Dorsolateral prefrontal cortex (tissue), 122 donors: ENCODE measurements at places on chromosomes 7 and 10. TPM values are rescaled to one million over a fixed set of nuclear protein-coding genes. Genes with fewer than 3 reads are reported as not detected.

Gene TRIL
- 51.8 TPM for total RNA-seq

Gene HOXA13
- total RNA-seq: not detected

Gene DNAJC12
- 28.8 TPM for total RNA-seq

Gene HOXA4
- 0.38 TPM for total RNA-seq

Gene CTNNA3
- 127 TPM for total RNA-seq

Gene GPR146
- total RNA-seq: 20.1 TPM

Gene TAS2R41
- not detected for total RNA-seq

Gene RNLS
- total RNA-seq: 14.0 TPM

Gene RNF133
- 3.9 TPM for total RNA-seq

Gene RBM17
- 85.9 TPM for total RNA-seq

Gene PTPN20
- 9.9 TPM for total RNA-seq

Gene PRKAR2B
- 84.7 TPM for total RNA-seq

Gene NEUROG3
- not detected for total RNA-seq

Gene TMEM140
- 22.2 TPM for total RNA-seq

Gene TDRD1
- total RNA-seq: 0.95 TPM

Gene BCL7B
- total RNA-seq: 65.3 TPM
